NCI-H1417 (cell line): ENCODE measurements at places on chromosomes 2 and 18.
A peak's percentile ranks its signal among the peaks of the same experiment; 100 is the strongest.

- DNase-seq: no peak
Observed at GRCh38 chr2:37506407-37507050, 162.1 kb downstream of the QPCT start.

- DNase-seq: no peak
Observed at GRCh38 chr2:159265171-159265576, 21.3 kb downstream of the WDSUB1 start.

GRCh38 chr2:209526561-209526960 is 102.7 kb downstream of the MAP2 start:
- DNase-seq: no peak

DNA sequence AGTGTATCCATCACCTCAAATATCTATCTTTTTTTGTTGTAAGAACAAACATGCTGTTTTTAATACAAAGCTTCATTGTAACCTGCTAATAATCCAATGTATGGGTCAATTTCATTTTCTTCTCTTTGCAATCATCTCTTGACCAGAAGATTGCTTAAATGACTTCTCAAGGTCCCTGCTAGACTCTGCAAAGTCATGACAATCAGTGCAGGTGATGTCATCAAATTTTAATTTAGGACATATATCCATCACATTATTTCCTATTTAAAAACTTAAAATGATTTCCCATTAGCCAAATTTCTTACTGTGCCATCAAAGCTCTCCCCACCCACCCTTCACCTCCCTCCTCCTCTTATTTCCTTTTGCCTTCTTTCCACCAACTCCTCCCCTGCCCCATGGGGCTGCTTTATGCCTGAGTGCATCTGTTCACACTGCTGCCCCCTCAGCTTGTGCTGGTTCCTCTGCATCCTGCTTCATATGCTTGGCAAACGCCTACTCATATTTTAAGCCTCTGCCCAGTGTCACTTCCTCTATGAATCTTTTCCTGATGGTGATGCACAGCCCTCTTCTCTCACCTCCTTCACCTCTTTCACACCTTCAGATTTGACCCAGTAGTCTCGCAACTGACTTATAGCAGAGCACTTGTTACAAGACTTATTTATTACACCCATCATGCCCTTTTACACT is 20.3 kb downstream of the PLEK start:
- no peak for DNase-seq

DNA sequence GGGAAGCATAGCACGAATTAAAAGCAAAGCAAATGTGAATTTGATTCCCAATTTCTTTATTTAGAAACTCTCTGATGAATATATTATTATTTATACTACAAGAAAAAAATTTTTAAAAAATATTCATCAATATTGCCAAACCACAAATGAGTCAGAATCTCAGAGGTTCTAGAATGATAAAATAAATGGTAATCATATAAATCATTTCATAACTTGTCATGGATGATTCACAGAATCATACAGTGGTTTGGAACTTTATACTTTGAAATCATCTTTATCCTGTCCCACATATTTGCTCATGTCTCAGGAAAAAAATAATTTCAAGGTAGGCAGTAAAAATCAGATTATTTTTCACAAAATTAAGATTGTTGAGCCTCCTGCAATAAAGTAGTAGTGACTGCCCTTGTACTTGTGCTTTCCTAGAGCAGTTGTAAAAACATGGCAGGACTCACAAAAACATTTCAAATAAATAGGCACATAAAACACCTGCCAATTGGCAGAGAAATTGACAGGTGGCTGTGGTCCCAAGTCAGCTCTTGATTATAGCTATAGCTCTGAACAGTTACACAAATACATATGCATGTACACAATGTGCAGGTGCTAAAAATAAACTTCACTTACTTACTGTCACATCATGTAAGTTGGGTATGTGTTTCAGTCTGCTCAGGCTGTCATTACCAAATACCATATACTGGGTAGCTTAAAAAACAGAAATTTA is 273.9 kb upstream of the SESTD1 start:
- DNase-seq: no peak

DNA sequence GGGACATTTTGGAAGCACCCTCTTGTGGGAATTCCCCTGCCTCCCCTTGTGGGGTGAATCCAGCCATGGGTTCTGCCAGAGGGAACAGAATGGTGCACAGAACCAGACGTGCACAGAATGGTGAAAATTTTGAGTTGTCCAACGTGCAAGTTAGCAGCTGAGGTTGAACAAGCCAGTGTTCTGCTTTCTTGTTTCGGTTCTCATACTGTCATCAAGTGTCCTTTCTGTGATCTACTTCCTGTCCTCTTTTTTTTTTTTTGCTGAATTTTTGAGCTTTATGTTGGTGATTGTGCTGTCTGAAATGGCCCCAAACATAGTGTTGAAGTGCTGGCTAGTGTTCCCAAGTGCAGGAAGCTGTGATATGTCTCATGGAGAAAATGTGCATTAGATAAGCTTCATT is 21.5 kb upstream of the REEP1 start:
- no peak for DNase-seq

DNA sequence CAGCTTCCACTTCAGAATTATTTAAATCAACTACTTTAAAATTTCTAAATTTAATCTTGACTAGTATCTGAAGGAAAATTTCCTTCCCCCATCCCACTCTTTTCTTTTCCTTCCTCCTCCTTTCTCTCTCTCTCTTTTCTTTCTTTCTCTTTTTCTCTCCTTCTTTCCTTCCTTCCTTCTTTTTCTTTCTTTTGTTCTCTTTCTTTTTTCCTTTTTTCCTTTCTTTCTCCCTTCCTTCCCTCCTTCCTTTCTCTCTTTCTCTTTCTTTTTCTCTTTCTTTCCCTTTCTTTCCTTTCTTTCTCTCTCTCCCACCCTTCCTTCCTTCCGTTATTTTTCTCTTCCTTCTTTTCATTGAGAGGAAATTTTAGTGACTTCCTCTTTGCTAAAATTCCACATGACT is 132.0 kb upstream of the CDH19 start:
- no peak for DNase-seq

- DNase-seq: no peak
Observed at GRCh38 chr18:35969676-35970075, 2.8 kb upstream of the RMP24 start.

- no peak for DNase-seq
Observed at GRCh38 chr18:76817888-76818611, 4.3 kb upstream of the ZNF236 start.

- no peak for DNase-seq
Observed at GRCh38 chr2:17107871-17108270, 410.4 kb downstream of the RAD51AP2 start.

DNA sequence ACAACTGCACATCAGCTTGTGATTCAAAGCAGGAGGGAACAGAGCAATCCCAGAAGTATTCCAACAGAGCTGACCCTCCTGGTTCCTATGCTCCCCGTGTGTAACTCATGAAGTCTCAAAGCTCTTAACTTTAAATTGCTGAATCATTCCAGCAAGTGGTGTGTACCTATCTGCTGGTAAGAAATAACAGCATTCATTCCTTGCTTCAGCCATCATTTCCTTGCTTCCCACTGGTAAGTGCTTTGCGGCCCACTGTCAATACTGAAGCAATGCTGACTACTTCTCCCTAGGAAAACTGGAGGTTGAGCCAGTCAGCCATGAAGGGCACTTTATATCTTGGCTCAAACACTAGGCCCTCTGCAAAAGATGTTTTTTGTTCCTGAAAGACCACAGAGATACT is 222.4 kb downstream of the EXOC6B start:
- no peak for DNase-seq

DNA sequence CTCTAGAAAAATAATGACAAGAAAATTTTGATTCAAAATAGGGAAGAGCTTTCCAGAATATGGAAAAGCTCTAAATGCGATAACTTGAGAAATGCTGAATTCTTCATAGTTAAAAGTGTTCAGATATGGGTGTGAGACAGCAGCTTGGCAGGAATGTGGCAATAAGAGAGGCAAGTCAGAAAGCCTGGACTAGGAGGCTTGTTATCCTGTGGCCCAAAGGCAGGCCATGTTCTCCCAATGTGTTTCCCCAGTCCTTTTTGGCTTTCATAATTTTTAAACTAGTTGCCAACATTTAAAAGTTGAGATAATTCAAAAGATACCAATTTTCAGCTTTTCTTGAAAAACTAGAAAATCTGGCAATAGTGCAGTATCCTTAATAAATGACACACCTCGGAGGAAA is 366.3 kb upstream of the FANCL start:
- no peak for DNase-seq

DNA sequence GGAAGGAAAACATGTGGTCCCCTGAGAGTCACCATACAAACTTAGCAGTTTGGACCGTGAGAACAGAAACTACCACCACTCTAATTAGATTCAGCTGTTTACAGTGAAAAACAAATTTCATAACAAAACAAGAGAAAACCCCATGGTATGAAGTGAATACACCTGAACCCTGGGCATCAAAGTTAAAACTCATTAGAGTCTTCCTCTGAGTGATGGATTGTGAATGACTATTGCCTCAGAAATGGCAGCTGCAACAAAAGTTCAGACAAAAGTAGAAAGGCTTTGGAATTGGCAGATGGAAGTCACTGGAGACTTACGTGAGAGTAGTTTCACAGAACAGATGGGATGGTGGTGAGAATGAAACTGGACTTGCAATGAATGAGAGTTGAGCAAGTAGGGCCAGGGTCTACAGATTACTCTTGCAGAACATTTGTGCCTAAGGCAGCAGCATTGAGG is 98.0 kb downstream of the AAK1 start:
- no peak for DNase-seq

DNA sequence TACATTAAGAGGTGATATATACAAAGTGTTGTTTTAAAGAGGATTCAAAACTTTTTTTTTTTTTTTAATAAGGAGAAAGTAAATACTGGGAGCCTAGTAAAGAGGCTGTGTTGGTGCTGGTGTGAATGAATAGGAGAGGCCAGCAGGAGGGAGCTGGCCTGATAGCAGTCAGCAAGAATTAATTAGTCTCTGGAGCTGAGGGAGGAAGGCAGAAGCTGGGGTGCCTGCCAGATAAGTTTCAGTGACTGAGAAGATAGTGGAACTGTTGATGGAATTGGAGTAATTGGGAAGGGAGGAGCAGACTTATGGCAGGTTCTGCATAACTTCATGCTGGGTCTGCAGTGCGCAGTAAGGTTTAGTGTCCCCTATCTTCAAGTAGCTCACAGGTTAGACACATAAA is 36.2 kb upstream of the SNORC start:
- DNase-seq: no peak

- DNase-seq: no peak
Observed at GRCh38 chr2:52077159-52077558, 1045.2 kb upstream of the NRXN1 start.

DNA sequence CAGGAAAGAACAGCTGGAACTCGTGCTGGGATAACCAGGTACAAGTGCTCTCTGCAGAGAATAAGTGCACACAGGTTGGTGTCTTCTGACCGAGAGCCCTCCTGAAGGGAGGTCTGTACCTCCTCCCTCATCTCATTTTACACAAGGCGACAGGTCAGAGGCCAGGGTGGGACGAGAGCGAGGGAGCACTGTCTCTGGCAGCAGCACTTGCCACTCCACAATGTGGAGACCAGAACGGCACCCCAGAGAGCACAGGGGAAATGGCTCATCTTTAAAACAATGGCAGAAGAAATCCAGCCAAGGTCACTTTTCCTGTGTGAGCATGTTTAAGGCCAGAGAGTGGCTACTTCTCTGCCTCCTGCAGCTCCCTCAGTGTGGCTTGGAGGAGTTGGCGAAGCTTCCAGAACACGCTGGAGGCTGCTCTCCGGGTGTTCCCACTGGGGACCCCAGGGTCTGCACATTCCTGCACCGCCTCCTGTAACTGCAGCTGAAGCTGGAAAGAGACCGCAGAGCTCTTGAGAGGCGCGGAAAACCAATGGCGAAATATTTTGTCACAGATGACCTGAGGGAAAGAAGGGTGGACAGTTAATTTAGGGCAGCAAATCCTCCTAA is 20.8 kb downstream of the DIPK1C start:
- DNase-seq: no peak

DNA sequence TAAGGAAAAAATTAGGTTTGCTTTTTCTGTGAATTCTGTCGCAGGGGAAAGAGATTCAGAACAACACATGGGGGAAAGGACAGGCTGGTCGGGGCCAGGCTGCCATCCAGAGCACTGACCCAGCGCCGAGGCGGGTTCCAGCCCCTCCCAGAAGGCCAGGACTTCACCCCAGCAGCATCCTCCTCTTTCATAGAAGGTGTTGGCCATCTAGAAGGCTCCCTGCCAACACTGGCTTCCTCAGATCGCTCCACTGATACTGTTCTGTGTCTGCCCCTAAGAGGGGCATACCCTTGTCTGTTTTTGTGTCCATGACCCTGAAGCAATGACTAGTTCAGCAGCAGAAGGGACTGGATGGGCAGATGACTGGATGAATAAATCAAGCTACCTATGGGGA is 144.5 kb downstream of the HDAC4 start:
- DNase-seq: no peak

DNA sequence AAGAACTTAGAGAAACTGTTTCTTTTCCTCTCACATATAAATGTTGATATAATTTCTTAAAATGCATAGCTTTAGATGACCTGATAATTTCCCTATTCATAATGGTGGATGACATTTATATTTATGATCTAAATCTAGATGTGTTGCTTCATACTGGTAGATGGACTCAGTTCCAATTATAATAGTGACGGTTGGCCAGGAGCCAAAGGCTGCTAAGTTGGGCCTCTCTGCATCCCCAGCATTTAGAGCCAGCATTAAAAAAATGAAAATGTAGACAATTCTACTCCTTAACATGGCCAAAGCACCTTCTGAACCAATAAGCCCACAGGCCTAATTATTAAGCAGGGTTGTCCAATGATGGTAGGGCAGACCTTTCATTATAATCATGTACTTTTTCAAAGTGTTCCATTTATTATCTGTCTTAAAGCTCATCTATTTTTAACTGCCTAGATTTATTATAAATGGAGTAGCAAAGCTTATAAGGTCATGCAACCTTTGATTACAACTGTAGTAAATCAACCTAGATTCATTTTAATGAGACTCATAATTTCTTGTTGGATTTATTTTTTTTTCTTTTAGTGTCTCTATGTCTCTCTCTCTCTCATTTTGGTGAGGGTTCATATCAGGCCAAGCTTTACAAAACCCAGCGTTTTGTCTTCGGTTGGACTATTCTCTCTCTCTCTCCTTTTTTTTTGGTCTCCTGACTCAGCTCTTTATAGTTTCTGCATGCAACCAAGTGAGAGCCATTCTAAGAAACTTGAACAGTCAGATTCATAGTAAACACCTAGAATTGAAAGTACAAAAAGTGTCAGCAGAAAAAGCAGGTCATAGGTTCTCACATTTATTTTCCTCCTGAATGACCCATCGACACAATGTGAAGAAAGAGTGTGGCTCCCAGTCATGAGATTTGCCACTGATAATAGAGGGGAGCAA is 2016.1 kb upstream of the PIK3C3 start:
- DNase-seq: peak; percentile 26
